ENCODE measurements at places on chromosomes 4 and X.

DNA sequence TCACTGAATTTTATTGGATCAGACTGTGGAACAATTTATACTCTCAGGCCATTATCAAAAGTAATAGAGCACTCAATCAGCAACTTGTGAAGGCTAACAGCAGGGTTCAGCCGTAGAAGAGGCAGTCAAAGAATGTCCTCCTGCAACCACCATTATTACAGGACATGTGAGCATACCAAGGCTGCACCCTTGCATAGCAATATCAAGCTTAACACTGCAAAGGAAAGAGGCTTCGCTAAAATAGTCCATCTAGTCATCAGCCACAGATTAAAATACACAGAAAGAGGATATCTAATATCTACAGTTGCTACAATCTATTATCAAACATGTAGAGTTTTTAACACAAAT, 42.9 kb upstream of the TMPRSS11B start:
- peak; percentile 10 for DNase-seq

DNA sequence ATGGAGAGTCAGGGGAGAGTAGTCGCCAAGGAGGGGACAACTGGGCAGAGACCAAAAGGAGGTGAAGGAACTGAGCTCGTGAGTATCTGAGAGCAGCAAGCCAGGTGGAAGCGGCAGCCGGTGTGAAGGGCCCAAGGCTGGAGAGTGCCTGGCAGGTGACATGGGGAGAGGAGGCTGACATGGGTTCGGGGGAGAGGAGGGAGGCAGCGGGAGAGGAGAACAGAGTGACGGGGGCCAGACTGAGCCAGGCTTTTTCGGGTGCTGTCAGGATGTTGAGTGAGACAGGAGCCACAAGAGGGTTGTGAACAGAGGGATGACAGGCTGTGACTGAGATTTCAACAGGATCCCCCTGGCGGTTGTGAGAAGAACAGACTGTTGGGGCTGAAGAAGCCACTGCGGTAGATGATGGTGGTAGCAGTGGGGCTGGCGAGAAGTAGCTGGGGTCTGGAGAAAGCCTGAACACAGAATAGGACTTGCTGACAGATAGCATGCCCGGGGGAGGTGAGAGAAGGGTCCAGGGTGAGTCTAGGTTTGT, 5.7 kb downstream of the ELK1 start:
- peak; percentile 57 for DNase-seq

GRCh38 chr4:128461291-128462102, 173.9 kb upstream of the PGRMC2 start:
- peak; percentile 94 for DNase-seq

GRCh38 chr4:6856391-6856790, 53.2 kb upstream of the TBC1D14 start:
- no peak for DNase-seq

- no peak for DNase-seq
Observed at GRCh38 chrX:39820938-39821708, 276.6 kb downstream of the BCOR start.

DNA sequence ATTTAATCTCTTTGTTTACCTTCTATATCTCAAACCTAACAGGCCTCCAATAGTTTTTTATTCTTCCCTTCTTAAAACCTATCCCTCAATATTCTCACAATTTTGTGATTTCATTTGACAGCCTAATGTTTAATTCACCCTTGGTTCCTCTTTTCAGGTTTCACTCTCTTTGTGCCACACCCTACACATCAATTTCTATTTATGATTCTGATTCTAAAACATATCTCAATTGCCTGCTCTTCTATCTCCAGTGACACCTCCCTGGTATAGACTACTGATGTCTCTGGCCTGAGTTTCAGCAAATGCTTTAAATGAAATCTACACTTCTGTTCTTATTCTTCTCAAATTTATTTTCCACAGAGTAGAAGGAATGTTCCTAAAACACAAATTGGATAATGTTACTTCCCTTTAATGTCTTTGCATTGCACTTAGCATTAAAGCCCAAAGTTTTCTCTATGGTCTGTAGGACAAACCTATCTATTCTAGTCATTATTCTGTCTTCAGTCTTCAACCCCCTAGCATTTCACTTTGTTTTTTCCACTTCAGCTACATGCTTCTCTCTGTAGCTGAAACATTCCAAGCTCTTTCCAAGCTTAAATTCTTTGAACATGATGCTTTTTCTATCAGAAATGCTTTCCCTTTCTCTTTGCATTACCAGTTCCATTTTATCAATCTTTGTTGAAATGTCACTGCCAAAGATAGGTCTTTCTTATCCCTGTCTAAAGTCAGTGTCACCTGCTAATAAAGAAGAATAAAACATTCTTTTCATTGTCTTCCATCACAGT, 622.0 kb downstream of the CENPC start:
- DNase-seq = no peak

- DNase-seq = peak; percentile 76
Observed at GRCh38 chr4:80138551-80139538, 58.5 kb upstream of the PRDM8 start.

GRCh38 chrX:47539860-47540259, 21.1 kb upstream of the ARAF start:
- no peak for DNase-seq

- DNase-seq = no peak
Observed at GRCh38 chr4:121990489-121990888, 38.6 kb upstream of the TRPC3 start.

- no peak for DNase-seq
Observed at GRCh38 chr4:101142259-101142658, 205.1 kb downstream of the PPP3CA start.

All from choroid plexus epithelial cell (primary cell).